ENCODE measurements at places on chromosomes 5 and 9.

DNA sequence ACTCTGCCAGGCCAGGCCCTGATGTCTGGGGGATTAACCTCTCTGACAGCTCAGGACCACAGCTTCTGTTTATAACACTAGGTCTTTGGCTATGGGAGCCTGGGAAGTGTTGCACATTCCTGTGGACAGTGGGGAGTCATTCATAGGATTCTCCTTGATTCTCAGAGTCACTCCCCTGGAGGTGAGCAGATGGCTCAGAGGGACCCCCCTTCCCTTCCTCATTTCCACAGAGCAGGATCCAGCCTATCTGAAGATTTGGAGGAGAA is 60.2 kb downstream of the NRG2 start:
- no peak for DNase-seq

DNA sequence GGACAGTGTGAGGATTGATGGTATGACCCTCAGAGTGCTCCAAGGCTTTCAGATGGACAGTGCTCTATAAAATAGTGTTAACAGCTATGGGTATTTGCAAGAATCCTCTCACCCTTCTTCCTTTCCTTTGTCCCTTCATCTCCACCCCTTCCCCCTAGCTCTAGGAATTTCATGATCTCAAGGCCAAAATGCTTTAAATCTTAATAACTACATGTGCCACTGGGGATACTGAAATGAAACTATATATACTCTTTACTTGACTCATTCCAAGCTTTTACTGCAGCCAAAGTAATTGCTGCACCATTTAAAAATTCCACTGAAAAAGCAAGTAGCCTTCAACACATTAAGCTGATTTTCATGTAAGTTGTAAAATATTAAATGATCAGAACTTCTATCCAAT is 361.6 kb upstream of the SLC30A5 start:
- no peak for DNase-seq

- DNase-seq = no peak
These were observed 69.0 kb downstream of the DOCK2 start for GRCh38 chr5:169706071-169706470.

DNA sequence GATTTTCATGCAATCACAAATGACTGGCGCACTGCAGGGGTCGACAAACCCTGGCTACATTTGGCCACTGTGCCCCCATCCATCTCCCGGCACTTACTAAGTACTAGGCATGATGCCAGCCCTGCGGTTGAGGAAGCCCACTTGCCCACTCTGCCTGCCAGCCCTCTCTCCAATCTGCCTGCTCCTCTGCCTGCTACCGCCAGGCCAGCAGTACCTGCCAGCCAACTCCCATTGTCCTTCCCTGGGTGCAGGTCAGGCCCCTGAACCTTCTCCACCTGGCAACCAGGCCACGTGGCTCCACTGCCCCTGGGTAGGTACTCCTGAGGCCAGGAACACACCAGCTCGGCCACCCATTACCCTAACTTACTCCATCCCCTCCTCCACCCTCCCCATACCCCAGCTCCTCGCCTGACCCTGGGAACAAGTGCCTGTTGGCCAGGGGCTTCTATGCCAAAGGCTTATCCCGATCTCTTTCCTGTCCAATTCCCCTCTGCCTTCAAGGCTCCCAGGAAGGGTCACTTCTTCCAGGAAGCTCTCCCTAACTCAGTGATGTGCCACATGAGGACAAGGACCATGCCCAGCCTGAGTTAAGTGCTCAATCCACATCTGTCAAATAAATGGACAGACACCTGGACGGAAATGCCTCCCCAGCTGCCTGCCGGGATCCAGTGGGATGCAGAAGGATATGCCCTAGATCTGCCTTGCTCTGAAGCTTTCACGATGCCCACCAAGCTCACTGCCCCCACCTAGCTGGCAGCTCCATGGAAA is 6.6 kb downstream of the EEIG1 start:
- no peak for DNase-seq

DNA sequence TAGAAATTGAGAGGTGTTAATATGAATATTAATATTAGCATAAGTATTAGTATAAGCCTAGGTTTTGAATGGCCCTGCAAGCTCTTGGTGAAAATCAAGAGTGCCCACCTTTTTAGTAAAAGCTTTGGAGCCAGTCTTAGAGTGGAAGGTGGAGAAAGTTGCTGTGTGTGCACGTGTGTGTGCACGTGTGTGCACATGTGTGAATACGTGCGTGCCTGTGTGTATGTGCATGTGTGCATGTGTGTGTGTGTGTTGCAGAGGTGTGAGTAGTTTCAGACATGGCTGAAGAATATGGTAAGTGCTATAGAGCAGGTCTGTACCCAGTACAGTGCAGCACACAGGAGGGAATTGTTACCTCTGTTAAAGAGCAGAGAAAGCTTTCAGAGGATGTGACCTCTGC is 74.3 kb downstream of the BOD1 start:
- DNase-seq = no peak

GRCh38 chr5:88736494-88736893 is 146.5 kb downstream of the MEF2C start:
- peak; percentile 24 for DNase-seq

DNA sequence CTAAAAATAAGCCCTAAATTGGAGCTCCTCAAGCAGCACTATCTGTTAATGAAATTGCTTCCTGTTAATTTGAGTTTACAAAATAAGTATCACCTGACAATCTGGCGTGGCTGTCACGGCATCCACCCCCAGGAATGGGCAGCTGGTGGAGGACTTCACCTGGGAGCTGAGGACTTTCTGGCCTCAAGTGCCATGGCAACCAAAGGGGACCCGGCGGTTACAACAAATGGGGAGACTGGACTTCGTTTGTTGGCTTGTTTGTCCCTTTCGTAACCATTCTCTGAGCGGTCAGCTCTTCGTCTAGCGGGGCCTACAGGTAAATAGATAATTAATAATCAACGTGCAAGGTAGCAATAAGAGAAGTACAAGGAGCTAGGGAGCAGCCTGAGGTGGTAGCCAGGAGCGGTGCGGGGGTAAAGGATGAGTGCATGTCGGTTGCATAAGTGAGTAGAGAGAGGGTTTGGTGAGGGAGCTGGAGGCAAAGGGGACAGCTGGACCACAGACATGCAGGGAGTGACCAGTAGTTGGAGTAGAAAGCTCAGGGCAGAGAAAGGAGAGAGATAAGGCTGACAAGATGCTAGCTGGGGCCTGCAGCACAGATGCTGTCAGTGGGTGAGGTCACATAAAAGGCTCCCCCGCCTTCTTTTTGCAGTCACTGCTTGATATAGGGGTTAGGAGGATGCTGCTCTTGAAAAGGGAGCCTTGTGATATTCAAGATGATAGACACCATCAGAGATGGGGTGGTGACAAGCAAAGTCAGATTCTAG is 62.5 kb downstream of the HSPA4 start:
- no peak for DNase-seq

- DNase-seq = peak; percentile 43
These were observed 18.8 kb downstream of the SMIM32 start for GRCh38 chr5:136174021-136174659.

- no peak for DNase-seq
These were observed 2.6 kb downstream of the AP3S1 start for GRCh38 chr5:115844321-115844817.

DNA sequence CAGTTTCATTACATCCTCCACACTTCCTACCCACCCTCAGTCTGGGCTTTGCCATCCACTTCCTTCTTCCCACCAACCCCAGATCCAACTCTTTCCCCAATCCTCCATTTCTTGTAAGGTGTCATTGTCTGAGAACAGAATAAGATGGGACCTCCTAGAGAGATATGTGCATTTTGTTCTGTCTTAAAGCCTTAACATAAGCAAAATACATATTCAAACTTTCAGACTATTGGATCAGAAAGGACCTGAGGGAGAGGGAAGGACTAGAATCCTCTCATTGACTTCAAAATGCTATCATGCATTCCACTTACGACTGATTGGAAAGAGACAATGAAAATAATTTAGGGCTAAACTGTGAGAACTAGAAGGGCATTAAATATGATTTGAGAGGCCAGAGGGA is 43.0 kb downstream of the AGXT2 start:
- DNase-seq = no peak

DNA sequence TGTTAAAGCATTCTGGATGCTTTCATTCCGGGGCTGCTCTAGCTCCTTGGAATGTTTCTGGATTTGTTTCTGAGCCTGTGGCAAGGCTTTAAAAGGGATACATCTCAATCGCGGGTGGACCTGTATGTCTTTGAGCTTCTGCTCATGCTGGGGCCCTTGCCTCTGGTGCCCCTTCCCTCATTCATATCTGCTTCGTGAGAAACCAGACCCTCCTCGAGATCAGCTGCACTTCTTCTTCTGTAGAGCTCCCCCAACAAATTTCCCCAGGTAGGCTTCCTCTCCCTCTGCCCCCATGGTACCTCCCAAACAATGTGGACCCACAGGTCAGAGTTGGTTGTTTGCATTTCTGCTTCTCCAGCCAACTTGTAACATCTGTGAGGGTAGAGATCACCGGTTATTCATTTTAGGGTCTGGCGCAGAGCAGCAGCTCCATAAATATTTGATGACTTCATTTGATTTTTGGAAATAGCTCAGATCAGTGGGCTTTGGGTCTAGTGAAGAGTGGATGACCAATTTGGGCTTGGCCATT is 6.6 kb downstream of the ZNF618 start:
- no peak for DNase-seq

GRCh38 chr5:153896701-153897100 is 142.0 kb downstream of the FAM114A2 start:
- DNase-seq = no peak

Data from germinal center (tissue), 1 donor.